ENCODE measurements at places on chromosomes 3 and 15. TPM values are rescaled to one million over a fixed set of nuclear protein-coding genes. Genes with fewer than 3 reads are reported as not detected.

- no peak for DNase-seq
Observed at GRCh38 chr3:85148036-85148435, 189.2 kb downstream of the CADM2 start.

DNA sequence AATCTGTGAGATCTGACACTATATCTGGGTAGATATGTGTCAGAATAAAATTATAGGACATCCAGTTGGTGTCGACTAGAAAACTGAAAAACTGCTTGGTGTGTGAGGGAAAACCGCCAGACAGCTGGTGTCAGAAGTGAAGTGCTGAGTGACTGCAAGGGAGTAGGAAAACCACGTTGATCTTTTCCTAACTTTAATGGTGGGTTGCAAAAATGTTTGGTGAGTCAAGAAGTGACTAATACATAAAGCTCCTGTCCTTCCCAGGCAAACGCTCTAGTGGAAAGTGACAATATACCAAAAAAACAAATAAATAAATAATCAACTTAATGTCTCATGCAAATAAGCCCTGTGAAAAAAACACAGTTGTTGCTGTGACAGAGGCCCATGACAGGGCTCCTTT is 7.3 kb upstream of the CD96 start:
- no peak for DNase-seq

DNA sequence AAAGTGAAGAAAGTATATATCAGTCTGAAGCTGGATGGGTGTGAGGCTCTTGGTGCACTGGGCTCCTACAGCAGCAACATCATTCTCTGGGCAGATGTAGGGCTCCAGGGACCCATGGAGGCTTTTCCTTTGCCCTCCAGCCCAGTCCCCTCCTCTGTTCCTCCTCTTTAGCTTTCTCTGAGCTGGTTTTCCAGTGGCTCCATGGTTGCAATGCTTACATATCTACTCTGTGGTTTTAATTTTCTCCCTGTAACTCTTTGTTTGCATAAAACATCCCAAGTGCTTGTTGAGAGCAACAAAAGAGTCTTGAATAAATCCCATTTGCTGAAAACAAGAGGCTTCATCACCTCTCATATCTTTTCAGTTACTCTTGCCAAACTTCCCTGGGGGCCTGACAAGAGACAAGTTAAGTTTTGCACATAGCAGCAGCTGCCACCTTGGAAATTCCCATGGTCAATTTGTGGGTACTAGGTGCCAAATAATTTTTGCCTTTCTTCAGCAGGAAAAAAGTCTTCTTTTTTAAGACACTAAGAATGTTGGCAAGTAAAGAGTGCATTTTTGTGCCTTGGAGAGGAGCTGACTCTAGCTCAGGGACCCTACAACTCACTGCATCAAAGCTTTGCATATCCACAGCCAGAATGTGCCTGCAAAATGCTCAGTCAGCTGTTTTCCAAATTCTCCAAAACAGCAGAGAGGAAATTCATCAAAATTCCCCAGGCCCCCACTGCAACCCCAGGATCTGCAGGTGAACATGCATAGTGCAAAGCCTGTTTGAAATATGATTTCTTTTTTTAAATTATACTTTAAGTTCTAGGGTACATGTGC is 41.9 kb downstream of the COLQ start:
- no peak for DNase-seq

GRCh38 chr15:96565266-96565665 is 234.8 kb downstream of the NR2F2 start:
- no peak for DNase-seq

GRCh38 chr3:31488475-31489017 is 44.2 kb upstream of the STT3B start:
- DNase-seq: no peak

GRCh38 chr3:176971613-176972174 is 225.6 kb downstream of the TBL1XR1 start:
- no peak for DNase-seq

DNA sequence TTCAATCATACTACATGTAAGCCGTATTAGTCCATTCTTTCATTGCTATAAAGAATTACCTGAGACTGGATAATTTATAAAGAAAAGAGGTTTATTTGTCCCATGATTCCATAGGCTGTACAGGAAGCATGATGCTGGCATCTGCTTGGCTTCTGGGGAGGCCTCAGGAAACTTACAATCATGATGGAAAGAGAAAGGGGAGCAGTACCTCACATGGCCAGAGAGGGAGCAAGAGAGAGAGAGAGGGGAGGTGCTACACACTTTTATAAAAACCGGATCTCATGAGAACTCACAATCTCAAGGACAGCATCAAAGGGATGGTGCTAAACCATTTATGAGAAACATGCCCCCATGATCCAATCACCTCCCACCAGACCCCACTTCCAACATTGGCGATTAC is 14.3 kb upstream of the CLASP2 start:
- DNase-seq: no peak

- DNase-seq: no peak
Observed at GRCh38 chr3:184604039-184604601, 42.5 kb downstream of the EPHB3 start.

DNA sequence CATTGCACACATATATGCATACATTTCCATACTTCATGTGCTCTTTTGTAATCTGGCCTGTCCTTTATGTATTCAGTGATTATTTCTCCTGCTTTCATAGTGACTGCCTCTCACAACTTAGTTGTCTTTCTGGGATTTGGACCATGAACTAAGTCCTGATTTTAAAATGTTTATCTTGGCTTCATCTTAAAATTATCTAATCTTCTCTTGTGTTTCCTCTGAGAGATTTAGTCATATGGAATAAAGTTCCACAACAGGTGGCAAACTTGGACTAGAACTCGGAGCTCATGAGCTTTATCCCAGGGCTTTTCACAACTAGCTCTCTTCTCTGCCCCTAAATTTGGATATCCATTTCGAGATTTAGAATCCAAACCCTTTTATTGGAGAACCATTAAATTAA is 44.3 kb downstream of the U2SURP start:
- DNase-seq: no peak

- no peak for DNase-seq
Observed at GRCh38 chr3:47634996-47635395, 56.3 kb upstream of the CSPG5 start.

DNA sequence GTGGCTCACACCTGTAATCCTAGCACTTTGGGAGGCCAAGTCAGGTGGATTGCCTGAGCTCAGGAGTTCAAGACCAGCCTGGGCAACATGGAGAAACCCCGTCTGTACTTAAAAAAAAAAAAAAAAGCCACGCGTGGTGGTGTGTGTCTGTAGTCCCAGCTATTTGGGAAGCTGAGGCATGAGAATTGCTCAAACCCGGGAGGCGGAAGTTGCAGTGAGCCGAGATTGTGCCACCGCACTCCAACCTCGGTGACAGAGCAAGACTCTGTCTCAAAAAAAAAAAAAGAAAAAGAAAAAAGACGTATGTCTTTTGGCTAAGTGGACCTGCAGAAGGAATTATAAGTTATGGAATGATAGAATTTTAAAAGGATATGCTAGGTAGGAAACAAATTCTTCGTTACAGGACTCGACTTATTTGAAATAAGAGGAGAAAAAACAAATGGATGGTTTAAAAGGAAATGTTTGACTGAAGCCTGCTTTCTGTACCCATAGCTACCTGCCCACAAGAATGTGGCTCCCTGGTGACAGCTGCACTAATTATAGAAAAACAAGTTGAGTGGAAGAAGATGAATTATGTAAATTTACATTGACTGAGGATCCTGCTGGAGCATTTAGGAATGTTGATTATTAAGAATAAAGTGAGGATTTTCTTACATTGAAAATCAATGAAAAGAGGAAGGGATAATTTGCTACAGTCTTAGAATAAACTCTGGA is 36.0 kb upstream of the SKIL start:
- no peak for DNase-seq

GRCh38 chr3:143351895-143352608 is 232.5 kb downstream of the CHST2 start:
- no peak for DNase-seq

- DNase-seq: no peak
Observed at GRCh38 chr3:116000311-116000710, 377.0 kb downstream of the GAP43 start.

- DNase-seq: no peak
Observed at GRCh38 chr15:92901072-92901761, 1.1 kb downstream of the CHD2 start.

Gene P2RY1
- 14.2 TPM for polyA plus RNA-seq

Gene SLC4A7
- polyA plus RNA-seq: 36.2 TPM

Gene MORF4L1
- 853 TPM for polyA plus RNA-seq

Gene ARMC8
- 37.2 TPM for polyA plus RNA-seq

Gene ACTR8
- 34.7 TPM for polyA plus RNA-seq

Gene ISLR2
- polyA plus RNA-seq: 8.8 TPM

Gene MYRIP
- polyA plus RNA-seq: 0.42 TPM

Gene C3orf70
- polyA plus RNA-seq: 6.3 TPM

Gene IL17RE
- 86.3 TPM for polyA plus RNA-seq

Gene ERC2
- 2.1 TPM for polyA plus RNA-seq

Gene STRA6
- 6.2 TPM for polyA plus RNA-seq

Measured in right lung (tissue), 10 donors.